Neural crest cell (in vitro differentiated cells): ENCODE measurements at places on chromosomes 1 and 21. TPM values are rescaled to one million over a fixed set of nuclear protein-coding genes. Genes with fewer than 3 reads are reported as not detected.
A peak's percentile ranks its signal among the peaks of the same experiment; 100 is the strongest.

Gene OR2T11
- total RNA-seq = not detected in 2 replicates

Gene OLIG2
- total RNA-seq = 5.4 TPM in 2 replicates

Gene RGS8
- 1.8 and 2.4 TPM in 2 replicates for total RNA-seq

Gene CCDC185
- total RNA-seq = not detected in 2 replicates

Gene LRRC39
- 1.3 and 1.4 TPM in 2 replicates for total RNA-seq

Gene PTPN7
- not detected in 2 replicates for total RNA-seq

Gene KCNK1
- 0.41 and 0.56 TPM in 2 replicates for total RNA-seq

Gene DNM3
- total RNA-seq = 3.5 and 3.9 TPM in 2 replicates

Gene RPL11
- total RNA-seq = 1,184 and 1,252 TPM in 2 replicates

DNA sequence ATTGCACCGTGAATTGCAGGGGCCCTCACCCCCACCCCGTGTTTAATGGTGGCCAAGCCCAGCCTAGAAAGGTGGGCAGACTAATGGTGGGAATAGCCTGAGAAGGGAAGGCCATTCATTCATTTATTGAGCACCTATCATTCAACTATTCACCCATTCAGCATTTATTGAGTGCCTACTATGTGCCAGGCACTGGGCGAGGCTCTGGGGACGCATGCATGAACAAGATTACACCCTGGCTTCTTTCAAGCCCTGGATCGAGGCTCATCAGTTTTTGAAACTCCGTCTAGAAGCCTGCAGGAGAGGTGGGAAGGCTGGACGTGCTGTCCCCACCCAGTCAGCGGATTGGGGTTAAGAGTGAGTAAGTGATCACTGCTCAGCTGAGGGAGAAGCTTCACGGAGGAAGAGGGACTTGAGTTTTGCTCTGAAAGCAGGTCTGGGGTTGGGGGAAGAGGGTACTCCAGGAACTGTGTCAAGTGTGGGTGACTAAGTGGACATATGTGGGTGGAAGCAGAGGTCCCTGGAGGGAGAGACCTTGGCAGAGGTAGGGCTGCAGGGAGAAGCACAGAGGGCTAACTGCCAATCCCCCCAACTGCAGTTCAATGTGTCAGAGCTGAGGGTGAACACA is 35.6 kb downstream of the MEF2D start:
- peaks cover 8% of the 10 kb centered on the region for H3K4me1 ChIP-seq
- peaks cover 3% of the 10 kb centered on the region for H3K36me3 ChIP-seq
- H3K27ac ChIP-seq = no peak overlapping the region
- H3K4me3 ChIP-seq = no peak overlapping the region
- no peak for DNase-seq
- no peaks in the 10 kb centered on the region for H3K27me3 ChIP-seq

DNA sequence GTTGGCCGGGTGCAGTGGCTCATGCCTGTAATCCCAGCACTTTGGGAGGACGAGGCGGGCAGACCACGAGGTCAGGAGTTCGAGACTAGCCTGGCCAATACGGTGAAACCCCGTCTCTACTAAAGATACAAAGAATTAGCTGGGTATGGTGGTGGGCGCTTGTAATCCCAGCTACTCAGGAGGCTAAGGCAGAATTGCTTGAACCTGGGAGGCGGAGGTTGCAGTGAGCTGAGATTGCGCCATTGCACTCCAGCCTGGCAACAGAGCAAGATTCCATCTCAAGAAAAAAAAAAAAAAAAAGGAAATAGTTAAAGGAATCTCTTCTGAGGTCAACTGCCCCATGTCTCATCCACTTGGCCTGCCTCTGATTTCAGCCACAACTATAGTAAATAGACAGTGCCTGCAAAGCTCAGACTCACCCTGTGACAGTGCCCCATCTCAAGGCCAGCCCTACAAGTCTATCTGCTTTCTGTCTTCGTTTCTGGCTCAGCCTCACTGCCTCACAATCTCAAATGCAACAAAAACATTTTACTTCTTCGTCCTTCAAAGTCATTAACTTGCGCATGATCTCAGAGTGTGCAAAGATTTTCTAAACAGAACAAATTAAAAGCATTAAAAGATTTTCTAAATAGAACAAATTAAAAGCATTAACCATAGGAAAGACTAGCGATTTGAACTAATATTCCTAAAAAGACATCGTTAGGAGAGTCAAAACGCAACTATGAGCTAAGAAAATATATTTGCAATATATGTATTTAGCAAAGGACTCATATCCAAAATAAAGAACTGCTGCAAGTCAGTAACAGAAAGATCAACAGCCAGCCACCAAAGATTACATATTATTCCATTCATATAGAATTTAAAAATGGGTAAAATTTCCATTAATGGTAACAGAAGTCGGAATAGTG is 65.0 kb upstream of the PRDX6 start:
- H3K27me3 ChIP-seq = no peaks in the 10 kb centered on the region

DNA sequence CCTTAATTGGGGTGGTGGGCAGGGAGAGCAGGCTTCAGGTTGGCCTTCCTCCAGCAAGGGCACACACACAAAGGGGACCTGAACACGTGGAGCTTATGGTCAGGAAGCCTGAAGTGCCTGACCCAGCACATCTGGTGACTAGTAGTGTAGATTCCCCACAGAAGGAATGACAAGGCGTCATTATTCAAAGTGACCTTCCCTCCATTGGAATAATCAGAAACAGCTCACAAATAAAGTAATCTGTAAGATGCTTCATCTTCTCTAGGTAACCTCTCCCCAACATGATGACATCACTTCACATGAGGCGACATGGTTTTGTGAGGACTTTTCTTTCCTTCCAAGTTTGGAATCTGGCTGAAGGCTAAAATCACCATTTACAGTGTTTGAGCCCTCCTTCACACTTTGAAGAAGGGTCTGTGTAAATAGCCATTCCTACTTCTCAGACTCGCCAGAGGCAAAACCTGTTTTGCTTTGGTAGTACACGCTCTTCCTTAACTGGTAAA is 32.8 kb upstream of the ERG start:
- no peaks in the 10 kb centered on the region for H3K36me3 ChIP-seq
- DNase-seq = no peak
- no peak overlapping the region for H3K4me3 ChIP-seq
- H3K27ac ChIP-seq = no peak overlapping the region
- no peaks in the 10 kb centered on the region for H3K27me3 ChIP-seq
- H3K4me1 ChIP-seq = peaks cover 17% of the 10 kb centered on the region

GRCh38 chr1:183159960-183160359 is 26.1 kb upstream of the LAMC2 start:
- H3K36me3 ChIP-seq = no peaks in the 10 kb centered on the region
- H3K27me3 ChIP-seq = no peaks in the 10 kb centered on the region
- no peak for DNase-seq
- H3K4me1 ChIP-seq = no peaks in the 10 kb centered on the region
- no peak overlapping the region for H3K27ac ChIP-seq

DNA sequence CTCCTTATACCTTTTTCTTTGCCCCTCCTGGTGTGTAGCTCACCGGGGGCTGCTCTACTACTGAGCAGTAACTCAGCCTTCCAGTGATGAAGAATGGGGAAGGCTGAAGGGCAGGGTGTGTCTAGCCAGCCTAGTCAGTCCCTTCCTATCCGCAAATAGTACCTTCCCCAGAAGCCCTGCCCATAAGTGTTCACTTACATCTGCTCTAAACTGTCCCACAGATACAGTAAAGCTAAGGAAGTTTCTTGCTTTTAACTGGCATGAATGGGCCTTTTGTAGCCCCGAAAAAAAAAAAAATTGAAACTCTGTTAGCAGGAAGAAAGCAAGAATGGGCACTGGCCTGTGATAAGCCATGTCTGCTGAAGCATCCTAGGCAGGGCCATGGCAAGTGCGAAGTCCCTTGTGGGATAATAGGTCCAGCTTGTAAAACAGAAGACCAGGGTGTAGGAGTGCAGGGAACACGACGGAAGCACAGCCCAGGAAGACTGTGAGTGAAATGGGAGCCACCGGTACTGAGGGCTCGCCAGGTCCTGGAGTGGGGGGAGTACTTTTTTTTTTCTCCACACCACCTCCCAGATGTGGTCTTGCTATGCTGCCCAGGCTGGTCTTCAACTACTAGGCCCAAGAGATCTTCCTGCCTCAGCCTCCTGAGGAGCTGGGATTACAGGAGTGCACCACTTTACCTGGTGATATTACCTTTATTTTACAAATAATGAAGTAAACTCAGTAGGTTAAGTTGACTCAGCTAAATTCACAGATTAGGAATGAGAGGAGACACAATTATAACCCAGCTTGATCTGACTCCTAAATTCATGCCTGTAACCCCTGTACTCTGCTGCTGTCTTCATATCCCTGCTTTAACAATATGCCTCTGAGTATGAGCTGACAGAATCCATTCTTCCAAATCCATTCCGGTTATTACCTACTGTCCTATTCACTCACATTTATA is 347.5 kb downstream of the SMYD3 start:
- peaks cover 12% of the 10 kb centered on the region for H3K4me1 ChIP-seq
- H3K27me3 ChIP-seq = no peaks in the 10 kb centered on the region
- H3K36me3 ChIP-seq = no peaks in the 10 kb centered on the region

DNA sequence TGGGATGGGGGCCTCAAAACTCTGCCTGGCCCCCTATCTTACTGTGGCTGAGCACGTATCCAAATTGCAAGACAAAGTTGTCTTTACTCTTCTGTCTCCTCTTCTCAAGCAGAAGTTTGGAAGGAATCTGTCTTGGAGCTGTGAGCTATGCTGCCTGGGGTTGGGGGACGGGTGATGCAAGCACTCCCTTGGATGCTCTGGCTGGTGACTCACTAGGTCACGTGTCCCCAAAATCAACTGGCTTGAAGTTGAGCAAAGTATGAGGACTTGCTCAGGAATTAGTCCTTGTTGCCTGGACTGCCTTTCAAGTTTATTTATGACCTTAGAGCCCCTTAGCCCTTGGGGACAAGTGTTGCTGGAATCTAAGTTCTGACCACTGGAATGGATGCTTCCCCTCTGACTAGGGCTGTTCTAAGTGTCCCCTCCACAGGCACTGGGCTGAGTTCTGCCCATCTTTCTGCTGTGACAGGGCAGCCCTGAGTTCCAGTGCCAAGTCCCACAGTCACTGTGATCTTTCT is 269.5 kb downstream of the HHAT start:
- H3K27ac ChIP-seq = no peak overlapping the region
- no peak overlapping the region for H3K4me3 ChIP-seq

- no peaks in the 10 kb centered on the region for H3K4me1 ChIP-seq
- no peak overlapping the region for H3K4me3 ChIP-seq
- H3K36me3 ChIP-seq = no peaks in the 10 kb centered on the region
- no peak overlapping the region for H3K27ac ChIP-seq
- no peak for DNase-seq
Measured at GRCh38 chr1:7576946-7577657, 194.0 kb upstream of the VAMP3 start.

DNA sequence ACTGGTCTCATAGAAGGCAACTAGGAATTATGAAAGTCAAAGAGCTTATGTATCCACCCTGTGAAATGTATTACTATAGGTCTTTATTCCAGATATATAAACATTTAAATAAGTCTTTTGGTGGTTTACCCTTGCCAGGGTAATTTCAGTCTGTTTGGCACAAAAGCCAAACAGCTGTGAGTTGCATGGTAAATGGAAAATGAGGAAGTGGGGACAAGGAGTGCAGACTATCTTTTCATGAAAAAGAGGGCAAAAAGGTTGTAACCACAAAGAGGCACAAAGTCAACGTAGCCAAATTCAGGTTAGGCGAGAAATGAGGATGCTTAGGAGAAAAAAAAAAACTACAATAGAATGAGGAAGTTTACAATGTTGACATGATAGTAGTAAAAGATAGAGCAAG is 492.3 kb upstream of the PRMT6 start:
- H3K36me3 ChIP-seq = no peaks in the 10 kb centered on the region
- no peak overlapping the region for H3K4me3 ChIP-seq
- no peak for DNase-seq

- no peaks in the 10 kb centered on the region for H3K27me3 ChIP-seq
- no peaks in the 10 kb centered on the region for H3K36me3 ChIP-seq
- peaks cover 15% of the 10 kb centered on the region for H3K4me1 ChIP-seq
Measured at GRCh38 chr1:117045644-117046043, 14.5 kb upstream of the TTF2 start.

- H3K4me3 ChIP-seq = no peak overlapping the region
- DNase-seq = no peak
- no peak overlapping the region for H3K27ac ChIP-seq
- peaks cover under 1% of the 10 kb centered on the region for H3K36me3 ChIP-seq
- H3K27me3 ChIP-seq = no peaks in the 10 kb centered on the region
Measured at GRCh38 chr1:230125640-230126528, 58.8 kb downstream of the GALNT2 start.

DNA sequence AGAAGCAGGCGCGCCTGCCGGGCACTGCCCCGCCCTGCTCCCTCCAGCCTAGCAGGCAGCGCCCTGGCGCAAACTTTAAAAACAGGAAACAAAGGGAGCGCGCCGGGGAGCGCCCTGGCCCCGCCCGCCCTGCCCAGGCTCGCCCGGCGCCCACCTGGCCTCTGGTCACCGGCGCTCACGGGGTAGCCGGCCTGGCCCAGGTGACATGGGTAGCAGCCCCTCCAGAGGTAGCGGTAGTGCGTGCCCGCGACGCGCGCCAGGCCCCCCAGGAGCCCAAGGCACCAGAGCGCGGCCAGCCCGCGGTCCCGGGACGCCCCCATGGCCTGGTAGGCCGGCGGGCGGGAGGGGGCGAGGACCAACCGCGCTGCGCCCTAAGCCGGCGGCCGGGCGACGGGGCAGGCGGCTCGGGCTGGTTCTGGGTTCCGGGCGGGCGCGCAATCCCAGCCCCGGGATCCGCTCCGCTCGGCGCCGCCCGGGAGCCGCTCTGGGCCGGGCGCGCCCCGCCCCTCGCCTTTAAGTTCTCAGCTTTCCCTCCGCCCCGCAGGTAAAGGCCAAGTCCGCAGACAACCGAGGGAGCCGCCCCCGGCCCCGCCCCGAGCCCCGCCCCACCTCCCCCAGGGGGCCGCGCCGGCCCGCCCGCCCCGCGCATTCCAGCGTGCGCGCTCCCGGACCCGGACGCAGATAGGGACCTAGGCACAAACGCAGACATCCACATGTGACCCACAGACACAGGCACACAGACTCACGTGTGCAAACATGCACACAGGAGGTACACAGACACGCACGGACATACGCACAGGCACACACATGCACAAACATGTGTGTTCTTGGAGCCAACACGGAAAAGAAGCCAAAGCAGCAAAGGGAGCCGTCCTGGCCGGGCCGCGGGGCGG is 76.7 kb downstream of the ARHGEF16 start:
- H3K27me3 ChIP-seq = peaks cover 12% of the 10 kb centered on the region
- peaks cover 4% of the 10 kb centered on the region for H3K4me1 ChIP-seq
- peak; percentile 47 for DNase-seq
- H3K36me3 ChIP-seq = no peaks in the 10 kb centered on the region
- H3K4me3 ChIP-seq = peak overlapping the region; percentile 77

GRCh38 chr1:55244476-55245099 is 29.4 kb upstream of the USP24 start:
- no peak overlapping the region for H3K4me3 ChIP-seq
- no peaks in the 10 kb centered on the region for H3K27me3 ChIP-seq
- no peaks in the 10 kb centered on the region for H3K36me3 ChIP-seq
- DNase-seq = no peak
- H3K27ac ChIP-seq = no peak overlapping the region

- H3K4me1 ChIP-seq = peaks cover 33% of the 10 kb centered on the region
- peaks cover 37% of the 10 kb centered on the region for H3K27me3 ChIP-seq
- DNase-seq = no peak
Measured at GRCh38 chr1:94544706-94545490, 3.3 kb upstream of the F3 start.
